ENCODE measurements at places on chromosomes 3 and 15.

GRCh38 chr3:171838218-171838720 lies 4.9 kb upstream of the TMEM212 start:
- no peak for DNase-seq

DNA sequence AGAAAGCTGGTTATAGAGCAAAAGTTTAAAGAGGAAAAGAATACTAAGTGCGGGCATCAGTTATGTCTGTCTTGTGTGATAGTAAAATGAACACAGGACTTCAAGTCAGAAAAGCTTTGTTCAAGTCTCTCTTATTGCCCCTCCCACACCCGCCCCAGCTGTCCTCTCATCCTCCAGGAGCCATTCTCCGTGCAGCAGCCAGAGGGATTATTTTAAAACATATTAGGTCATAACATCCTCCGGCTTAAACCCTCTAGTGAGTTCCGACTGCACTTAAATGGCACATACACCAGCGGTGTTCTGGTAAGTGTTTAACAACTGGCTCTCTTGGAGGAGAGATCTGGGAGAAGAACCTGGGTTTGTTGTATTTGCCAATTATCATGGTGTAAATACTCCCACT lies 104.8 kb upstream of the TNFAIP8L3 start:
- DNase-seq, result no peak

DNA sequence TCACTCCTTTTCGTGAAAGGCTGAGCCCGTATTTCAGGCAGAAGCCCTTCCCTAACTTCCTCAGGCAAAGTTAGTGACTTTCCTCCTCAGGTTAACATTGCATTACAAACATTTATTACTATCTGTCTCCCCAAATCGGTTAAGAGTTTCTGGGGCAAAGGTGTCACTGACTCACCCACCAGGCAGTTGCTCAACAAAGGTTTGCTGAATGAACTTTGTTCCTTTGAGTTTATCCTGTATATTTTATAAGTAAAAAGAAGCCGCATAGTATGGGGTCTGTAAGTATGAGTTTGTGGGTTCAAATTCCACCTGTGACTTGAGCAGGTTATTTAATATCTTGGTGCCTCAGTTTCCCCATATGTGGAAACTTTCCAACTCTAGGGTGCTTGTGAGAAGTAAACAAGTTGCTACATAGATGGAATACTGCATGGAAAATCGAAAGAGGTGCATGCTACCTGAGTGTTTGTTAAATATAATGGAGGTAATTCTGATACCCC lies 177.7 kb downstream of the THRB start:
- no peak for DNase-seq

GRCh38 chr15:50879016-50879617 lies 29.4 kb upstream of the AP4E1 start:
- no peak for DNase-seq

GRCh38 chr3:194996746-194997145 lies 274.2 kb downstream of the XXYLT1 start:
- DNase-seq, result no peak

- DNase-seq, result no peak
Measured at GRCh38 chr15:48644827-48645557, 517 bp downstream of the FBN1 start.

DNA sequence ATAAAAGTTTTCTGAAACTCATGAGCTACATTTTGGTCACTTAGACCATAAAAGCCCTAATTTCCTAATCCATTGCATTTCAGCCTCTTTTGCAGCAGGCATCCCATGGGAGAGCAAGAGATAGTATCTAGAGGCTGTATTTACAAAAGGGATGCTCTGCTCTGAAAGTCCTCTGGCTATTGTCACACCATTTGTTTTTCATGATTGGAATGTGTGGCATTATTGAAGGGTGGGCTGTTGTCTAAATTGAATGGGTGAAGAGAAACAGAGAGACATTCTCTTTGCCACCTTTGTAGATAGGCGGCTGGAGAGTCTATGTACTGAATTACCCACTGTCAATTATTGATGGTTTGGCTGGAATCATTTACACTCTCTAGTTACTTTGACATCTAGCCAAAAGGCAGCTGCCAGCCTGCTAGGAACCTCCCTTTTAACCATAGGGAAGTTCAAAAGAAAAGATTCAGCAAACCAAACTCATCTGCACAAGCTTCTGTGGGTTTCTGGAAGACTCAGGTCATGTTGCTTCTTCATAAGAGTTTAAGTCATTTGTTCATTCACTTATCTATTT lies 89.8 kb upstream of the RARB start:
- DNase-seq, result no peak

DNA sequence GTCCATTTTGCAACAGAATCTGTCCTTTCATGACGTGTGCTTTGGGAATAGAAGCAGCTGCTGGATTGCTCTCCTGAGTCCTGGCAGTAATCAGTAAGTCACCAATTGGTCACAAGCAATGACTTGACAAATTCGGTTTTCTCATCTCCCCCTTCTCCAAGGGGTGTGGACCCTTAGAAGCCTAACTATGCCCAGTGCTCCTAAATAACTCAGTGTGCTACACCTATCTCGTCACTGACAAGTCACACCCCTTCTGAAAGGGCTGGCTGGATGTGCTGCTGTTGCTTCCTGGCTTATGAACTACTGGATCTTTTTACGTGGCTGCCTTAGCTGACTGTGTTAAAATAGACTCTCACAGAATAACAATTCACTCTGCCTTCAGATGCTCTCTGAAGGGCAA lies 1351.5 kb downstream of the ZPLD1 start:
- DNase-seq, result no peak

DNA sequence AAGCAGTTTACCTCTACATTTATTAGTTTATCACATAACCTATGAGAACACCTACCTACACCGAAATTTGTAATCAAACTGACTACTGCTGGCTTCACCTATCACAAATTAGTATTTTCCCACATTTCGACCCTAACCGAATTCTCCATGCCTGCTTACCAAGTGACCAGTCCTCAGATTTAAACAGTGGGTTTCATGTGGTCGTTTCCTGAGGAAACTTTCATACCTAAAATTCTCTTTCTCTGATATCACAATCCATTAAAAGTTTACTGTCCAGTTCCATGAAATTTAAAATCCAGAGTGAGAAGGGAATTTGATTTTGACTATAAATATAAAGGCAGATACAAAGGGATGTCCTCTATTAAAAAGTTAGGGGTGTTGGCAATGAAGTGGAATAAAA lies 1.9 kb downstream of the PLOD2 start:
- DNase-seq, result no peak

- DNase-seq, result no peak
Measured at GRCh38 chr3:8760091-8760490, 9.3 kb downstream of the OXTR start.

DNA sequence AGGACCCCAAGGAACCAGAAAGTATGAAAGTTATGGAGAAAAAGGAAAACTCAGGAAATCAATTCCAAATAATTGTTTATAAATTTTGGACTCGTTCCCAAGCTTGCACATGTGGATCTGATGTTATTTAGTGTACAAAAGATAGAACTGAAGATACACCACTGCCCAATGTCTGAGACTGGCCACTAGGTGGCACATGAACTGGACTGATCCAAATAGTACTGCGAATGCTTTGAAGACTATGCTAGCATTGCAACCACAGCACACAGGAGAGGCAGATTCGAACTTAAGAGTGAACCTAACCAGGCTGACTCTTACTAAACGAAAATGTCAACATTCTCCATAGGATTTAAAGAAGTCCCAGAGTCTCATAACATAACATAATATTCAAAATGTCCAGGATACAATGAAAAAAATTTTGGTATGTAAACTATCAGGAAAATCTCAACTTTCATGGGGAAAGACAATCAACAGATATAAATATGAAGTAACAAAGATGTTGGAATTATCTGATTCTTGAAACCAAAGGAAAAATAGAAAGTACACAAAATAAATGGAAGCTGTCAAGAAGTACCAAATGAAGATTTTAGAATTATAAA lies 596.7 kb downstream of the FGF12 start:
- peak; percentile 5 for DNase-seq

- peak; percentile 54 for DNase-seq
Measured at GRCh38 chr3:81249540-81250029, 511.9 kb downstream of the GBE1 start.

DNA sequence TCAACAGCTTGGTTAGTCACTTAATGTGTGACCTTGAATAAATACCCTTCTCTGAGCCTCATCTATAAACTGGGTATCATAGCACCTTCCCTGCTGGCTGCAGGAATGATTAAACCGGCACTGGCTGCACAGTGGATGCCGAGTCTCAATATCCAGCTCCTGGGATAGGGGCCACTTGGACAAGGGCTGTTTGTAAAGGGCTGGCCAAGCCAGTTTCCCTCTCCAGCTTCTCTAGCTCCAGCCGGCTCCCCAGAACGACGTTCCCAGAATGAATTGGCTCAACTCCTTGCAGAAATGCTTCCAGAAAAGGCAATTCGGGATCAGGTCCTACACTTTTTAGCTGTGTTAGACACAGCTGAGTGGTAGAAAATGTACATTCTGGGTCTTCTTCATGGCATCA lies 58.8 kb downstream of the LSM3 start:
- no peak for DNase-seq

DNA sequence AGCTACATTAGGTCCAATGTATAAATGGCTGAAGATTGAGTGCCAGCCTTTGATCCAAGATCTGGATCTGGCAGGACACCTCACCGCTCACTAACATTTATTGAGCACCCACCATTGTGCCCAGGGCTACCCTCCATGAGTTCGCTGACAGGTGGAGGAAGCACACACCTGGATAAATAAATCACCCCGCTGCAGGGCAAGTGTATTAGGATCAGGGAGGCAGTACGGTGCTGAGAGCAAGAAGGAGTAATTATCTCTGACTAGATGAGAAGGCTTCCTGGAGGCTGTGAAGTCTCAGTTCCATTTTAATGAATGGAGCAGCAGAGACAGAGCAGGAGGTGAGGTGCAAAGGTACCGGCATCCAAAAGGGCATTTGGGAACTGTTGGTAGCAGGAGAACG lies 104.1 kb downstream of the LIPC start:
- no peak for DNase-seq

DNA sequence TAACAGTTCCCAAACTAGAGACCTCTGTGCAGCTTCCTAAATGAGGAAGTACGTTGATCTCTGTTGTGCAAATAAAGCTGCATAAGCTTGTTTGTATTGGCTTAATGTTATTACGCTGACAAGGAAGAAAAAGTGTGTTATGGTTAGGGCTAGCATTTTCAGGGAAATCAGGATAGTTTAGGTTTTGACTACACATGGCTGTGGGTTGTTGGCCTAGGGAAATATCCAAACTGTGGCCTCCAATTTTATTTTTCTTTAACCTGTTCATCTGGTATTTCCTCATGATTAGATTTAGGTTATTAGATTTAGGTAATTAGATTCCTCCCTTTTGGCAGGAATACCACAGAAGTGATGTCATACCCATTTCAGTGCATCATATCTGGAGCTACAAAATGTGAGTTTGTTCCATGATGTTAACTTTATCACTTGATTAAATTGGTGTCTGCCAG lies 8.7 kb upstream of the MCCC1 start:
- DNase-seq, result no peak

DNA sequence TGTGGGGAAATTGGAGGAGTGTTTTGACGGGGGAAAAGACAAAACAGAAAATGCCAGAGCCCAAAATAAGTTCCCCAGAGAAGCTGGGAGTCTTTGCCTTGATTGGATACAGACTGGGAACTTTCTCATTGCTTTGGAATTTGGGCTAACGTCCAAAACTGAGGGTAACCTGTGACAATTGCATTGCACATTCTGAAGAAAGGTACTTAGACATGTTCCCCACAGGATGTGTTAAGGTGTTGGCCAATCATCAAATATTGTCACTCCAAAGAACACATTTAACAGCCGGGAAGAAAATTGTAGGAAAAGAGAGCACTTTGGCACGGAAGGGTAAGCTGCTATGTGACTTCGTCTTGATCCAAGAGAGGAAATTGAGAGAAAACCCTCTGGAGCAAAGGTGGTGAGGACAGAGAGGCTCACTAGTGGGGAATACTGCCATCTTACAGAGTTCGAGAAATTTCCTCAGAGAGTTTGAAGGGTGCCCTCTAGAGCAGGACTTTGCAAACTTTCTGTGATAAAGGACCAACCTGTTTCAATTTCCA lies 619.5 kb upstream of the TBL1XR1 start:
- DNase-seq, result peak; percentile 88

DNA sequence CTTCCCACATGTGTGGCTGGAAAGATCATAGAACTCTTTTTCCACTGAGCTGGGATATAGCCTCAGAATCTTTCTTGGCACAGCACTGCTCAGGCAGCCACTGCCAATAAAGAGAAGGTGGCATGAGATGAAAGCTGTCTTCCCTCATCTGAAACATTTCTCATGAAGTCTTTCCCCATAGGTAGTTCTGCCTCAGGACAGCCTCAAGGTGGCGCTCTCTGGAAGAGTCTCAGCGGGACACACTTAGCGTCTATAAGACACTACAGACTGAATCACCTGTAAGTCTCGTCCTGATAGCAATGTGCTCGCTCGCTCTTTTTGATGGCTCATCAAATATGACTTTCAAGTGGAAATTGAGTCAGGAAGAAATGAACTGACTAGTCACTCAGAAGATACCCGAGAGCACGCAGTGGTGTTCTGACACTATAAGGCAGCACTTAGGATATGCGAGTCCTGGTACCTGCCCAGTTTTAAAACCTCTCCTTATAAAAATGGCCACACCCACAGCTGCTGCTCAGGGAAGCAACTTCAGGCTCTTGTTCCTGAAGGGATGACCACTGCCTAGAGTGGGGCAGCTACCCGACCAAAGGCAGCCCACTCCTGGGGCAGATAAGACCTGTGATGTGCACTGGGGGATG lies 269.5 kb downstream of the SUCLG2 start:
- no peak for DNase-seq

DNA sequence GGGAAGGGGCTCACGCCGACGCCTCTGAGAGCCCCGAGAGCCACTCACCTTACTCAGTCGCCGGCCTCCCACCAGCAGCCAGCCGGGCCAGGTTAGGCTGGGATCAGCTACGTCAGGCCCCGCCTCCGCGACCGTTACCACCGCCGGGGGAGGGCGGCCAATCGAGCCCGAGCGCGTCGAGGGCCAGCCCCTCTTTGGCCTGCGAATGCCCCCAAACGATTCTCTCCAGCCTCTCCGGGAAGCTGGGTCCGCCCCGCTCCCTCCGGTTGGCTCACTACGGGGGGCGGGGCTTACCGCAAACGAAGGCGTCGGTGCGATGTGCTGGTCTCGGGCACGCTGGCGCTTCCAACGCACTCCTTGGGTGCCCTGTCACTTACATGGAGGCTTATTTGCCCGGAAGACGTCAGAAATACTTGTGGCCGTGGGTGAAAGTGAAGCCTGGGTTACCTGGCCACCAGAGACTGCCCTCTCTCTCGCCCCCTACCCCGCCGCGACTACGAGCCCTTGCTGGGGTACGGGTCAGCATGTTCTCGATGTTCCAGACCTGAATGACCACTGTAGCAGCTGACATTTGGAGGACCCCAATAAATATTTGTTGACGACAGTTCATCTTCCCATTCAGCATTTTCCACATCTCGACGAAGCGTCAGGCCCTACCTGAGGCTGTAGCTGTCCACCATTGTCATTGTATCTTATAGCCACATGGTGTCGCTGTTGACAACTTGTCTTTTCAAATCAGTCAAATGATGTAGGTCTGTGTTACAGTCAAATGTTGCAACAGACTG lies at the start of gene CEP70:
Gene CEP70, minus strand, starts transcription at position 111 of the 785 bp plus-strand sequence. CDS start 21,333 bp downstream, outside the sequence.
- DNase-seq, result peak; percentile 76

DNA sequence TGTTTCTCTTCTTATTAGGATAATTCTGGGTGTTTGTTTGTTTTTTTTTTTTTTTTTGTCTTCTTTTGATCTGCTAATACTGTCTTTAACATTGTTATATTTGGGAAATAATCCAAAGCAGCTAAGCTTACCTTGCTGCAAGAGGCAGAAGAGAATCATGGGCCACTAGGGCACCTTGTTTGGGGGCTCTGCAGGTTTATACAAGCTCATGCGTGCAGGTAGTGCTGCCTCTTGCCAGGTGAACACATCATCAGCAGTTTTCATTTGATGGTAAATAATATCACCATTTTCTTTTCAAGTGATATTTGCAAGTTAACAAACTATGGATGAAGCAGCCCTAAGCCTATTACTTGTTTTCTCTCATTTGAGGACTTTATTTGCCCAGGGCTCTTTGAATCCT lies 37.9 kb downstream of the MAP3K13 start:
- no peak for DNase-seq
